ENCODE measurements at places on chromosomes 2 and 18. TPM values are rescaled to one million over a fixed set of nuclear protein-coding genes. Genes with fewer than 3 reads are reported as not detected.

GRCh38 chr2:85527787-85528186 is 11.2 kb upstream of the MAT2A start:
- no peak for DNase-seq

DNA sequence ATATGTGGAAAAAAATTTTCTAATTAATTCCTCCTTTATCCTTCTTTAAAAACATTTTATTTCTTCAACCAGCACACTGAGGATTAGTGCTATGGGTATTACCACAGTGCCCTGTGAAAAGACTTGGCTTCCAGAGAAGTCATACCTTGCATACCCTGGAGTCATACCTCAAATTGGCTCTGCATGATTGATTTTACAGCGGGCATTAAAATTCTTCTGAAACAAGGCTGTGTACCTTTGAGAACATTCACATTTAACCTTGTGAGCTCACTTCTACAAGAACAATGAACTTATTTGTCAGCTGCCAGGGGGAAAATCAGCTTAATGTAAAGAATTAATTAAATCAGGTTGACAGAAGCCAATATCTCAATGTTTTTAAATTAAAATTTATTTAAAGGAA is 44.6 kb downstream of the SLC35F5 start:
- no peak for DNase-seq

DNA sequence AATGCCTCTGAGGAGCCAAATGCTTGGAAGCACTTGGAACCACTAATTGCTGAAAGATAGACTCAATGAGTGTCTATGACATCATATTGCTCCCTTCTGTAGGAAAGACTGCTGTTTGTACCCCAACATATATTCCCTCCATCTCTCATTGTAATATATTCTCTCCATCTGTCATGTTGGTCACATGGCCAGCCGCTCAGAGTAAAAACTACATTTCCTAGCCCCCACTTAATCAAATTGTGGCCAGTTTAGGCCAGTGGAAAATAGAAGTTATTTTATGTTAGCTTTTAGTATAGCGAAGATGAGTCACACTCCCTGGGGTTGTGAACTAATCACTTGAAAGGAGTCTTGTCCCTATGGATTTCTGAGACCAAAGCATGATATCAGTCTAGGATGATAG is 160.2 kb downstream of the HNMT start:
- no peak for DNase-seq

GRCh38 chr2:61737841-61738240 is 116.0 kb downstream of the FAM161A start:
- DNase-seq: no peak

GRCh38 chr2:144385381-144385780 is 134.5 kb downstream of the ZEB2 start:
- no peak for DNase-seq

DNA sequence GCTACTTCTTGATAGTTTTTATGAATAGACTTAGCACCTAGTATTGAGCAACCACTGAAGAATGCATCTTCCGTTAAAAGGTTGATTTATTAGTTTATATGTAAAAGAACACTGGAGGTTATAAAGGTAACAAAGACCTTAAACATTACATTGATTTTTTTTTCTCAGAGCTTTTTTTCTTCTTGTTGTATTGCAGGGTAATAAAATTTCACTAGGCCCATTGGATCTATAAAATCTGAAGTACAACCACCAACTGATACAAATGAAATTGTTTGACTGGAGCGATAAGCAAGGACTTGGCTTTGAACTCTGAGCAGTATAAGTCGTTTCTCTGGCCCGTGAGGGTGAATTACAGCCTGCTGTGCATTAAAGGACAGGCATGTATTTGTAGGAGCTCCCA is 344.0 kb downstream of the LRRTM1 start:
- no peak for DNase-seq

DNA sequence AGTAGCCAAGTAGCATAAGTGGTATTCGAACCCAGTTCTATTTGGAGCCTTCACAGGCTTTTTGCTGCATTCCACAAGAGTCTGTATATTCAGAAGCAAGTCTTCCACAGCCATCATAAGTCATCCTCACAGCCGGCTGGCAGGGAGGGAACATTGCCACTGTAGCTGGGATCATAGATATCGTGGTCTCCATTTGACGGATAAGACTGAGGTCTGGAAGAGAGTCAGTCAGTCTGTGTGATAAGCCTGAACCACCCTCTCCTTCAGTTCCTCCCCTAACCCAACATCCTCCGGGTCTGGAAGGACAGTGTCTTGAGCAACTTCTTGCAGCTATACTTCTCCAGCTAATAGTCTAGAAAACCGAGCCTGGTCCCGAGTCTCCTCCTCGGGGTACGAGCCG is 17.0 kb upstream of the C1QL2 start:
- DNase-seq: no peak

DNA sequence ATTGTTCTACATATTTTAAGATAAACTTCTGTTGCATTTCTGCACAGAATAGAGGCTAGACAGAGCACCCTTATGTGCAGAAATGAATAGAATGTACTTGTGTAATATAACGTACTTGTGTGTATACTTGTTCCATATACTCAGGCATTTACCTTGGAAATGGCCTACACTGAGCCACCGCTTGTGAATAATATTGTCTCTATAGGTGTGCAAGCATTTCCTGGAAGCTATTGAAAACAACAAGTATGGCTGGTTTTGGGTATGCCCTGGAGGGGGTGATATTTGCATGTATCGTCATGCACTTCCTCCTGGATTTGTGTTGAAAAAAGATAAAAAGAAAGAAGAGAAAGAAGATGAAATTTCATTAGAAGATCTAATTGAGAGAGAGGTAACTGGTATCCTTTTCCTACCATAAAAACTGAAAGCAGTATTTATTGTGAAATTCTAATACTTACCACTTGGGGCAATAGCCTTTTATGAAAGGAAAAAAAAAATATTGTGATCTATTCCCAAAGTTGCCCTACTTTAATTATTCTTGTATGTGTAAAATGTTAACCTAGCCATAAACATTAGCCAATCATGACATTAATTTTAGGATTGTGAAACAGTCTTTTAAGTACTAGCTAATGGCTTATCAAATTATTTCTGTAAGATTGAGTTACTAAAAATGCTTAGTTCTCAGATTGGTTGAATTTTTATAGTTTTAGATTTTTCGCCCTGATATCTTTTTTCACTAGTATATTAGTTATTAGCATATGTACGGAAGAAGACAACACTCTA is 18.0 kb downstream of the ZC3H15 start:
- DNase-seq: peak; percentile 40

DNA sequence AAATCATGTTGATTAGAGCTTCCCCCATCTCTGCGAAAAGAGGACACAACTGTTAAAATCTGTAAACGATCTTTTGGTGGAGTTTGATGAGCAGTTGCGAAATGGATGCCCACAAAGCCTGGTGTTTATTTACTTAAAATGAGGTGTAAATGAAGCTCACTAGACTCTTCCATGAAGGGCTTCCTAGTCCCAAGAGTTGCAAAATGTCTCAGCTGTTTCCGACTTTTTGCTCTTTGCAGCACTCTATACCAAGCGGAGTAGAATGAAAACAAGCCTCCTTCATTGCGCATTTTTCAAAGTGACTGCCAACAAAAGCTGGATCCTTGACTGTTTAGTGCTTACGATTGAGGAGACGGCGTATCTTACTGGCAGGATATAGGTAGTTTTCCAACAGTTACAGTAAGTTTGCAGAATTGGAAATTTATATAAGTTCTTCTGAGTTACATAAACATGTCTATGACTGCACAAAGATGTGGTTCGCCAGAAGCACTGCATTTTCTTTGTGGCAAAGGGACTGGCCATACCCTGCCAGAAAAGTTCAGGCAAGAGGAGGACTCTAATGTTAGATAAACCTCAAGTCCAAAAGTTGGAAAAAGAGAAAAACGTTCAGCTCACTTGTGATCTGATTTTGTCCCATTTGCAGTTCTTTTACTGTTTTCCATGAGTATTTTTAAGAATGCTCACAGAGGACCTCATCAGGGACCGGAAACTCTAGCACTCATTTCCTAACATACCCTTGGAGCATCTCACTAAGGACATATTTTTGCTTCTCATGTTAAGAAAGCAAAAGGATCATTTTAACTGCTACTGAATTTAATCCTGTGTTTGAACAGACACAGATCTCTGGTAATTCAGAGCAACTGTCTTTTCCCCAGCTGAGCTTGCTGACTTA is 42.7 kb downstream of the COLEC12 start:
- DNase-seq: no peak

- DNase-seq: no peak
Observed at GRCh38 chr2:217254111-217254510, 394.2 kb upstream of the TNP1 start.

The ALK gene
- not detected for total RNA-seq

The MAPK4 gene
- total RNA-seq: not detected

The SLC16A14 gene
- 2.4 TPM for total RNA-seq

The ALPP gene
- not detected for total RNA-seq

The ITGB6 gene
- total RNA-seq: not detected
